ENCODE measurements at places on chromosomes 5 and 9. TPM values are rescaled to one million over a fixed set of nuclear protein-coding genes. Genes with fewer than 3 reads are reported as not detected.
A peak's percentile ranks its signal among the peaks of the same experiment; 100 is the strongest.

- no peak for DNase-seq
These were observed 738.5 kb downstream of the PTPRD start for GRCh38 chr9:9874270-9874669.

- no peak for DNase-seq
These were observed 995.9 kb downstream of the MAT2B start for GRCh38 chr5:164501344-164501743.

DNA sequence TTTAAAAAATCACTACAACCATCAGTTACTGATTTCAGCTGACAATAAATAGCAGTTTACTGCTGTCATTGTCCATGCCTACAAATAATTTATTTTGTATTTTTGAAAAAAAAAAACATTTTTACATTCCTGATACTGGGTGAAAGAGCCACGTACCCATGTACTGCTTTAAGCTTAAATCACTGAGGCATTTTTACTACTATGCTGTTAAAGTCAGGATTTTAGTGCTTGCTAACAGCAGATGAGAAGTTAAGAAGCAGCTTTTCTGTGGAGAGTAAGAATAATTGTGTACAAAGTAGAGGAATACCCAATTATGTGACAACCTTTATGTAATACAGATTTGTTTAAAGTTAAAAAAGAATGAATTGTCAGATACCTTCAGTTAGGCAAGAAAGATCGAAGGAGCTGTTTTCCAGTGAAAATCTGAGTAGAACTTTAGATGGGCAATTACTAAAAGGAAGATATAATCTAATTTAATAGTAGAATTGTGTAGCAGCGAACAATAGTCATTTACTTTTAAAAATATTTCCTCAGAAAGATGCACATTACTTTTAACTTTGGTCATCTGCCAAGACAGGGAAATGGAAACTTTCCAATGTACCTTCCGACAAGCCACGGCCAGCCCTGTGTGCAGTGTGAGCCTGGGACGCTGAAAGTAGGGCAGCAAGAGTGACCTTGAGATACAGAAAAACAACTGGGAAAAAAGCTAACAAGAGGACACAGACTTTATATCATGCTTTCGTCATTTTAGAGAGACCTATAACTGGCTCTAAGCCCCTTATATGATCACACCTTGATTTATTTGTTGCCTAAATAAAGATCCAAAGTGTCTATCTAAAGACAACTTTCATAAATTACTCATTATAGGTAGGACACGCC, 39.9 kb downstream of the RHOBTB3 start:
- no peak for DNase-seq

DNA sequence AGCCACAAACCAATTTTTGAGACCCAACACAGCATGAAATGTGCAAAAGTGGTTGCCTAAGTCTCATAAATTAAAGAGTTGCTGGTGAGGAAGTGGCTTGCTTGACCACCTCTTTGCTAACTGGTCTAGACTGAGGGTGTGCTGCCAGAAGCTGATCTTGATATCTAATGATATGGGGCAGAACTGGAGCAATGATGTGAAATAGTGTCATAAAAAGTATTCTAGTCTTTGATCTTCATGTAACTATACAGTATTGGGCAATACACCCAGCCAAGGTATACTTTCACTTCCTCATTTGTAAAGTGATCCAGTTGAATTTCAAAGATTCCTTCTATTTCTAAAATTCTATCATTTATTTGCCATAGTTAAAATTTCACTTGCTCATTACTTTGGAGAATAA, 5.9 kb upstream of the YTHDC2 start:
- DNase-seq: no peak

DNA sequence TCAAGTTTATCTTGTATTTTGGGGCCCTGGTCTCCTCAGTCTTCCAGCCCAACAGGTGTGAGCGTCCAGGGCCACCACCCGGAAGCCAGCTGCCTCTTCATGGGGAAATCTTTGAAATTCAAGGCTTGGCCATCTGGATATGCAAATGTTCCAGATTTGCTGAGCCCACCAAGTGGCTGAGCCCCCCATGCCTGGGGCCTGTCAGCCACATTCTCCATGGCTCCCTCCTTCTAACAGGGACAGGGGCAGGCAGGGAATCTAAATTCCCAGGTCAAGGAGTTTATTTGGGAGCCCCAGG, 14.2 kb upstream of the CXXC5 start:
- DNase-seq: no peak

IFNA2 gene
- not detected for total RNA-seq

DNA sequence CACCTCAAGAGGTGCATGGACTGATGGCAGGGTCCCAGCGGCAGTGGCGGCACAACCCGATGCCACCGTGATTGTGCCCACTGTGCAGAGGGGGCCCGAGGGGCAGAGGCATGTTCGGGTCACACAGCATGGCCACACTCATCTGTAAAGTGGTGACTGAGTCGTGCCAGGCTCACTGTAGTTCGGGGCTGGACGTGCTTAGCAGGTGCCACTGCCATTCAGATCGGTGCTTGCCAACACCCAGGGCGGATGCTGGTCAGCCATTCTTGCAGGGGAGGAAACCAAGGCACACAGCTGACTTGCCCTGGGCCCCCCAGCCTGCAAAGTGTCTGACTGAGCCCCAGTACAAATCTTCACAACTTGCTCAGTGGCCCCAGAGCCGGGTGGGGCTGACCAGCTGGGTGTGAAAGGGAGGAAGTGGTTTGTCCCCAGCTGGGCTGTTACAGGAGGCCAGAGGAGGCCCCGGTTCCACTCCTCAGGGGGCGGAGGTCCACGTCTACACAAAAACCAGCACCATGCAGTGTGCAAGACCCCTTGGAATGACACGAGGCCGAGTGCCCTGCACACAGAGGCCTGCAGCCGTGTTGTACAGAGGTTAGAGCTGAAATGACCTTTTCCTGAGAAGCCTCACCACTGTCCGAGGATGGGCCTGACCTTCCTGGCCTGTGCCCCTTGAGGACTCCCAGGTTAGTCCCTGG, 17.9 kb downstream of the FGD3 start:
- DNase-seq: peak; percentile 60

- DNase-seq: no peak
These were observed 130.2 kb upstream of the SPEF2 start for GRCh38 chr5:35487233-35488025.

- no peak for DNase-seq
These were observed 14.0 kb upstream of the SEPTIN8 start for GRCh38 chr5:132791026-132791425.

SARDH gene
- total RNA-seq: 1.3 TPM

- DNase-seq: no peak
These were observed 31.0 kb downstream of the GOLGA2 start for GRCh38 chr9:128244837-128245231.
